HT-29 (cell line): ENCODE measurements at places on chromosomes 1 and 21.

- DNase-seq = no peak
Observed at GRCh38 chr21:44751799-44752636, 40.6 kb upstream of the TSPEAR start.

DNA sequence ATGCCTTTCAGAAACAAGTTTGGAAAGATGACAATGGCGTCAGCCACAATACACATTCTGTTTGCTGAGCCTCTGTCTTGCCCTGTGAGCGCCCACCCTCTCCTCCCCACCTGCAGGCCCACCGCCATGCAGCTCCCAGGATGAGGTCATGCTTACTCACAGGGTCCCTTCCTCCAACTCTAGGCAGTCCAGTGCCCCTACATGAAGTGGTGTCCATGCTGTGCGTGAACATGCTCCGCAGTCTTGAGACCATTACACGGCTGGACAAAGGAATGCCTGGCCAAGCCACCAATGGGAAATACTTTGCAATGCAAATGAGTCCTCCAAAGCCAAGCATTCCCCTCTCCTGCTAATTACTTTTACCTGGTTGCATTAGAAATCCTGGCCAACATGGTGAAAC is 92.2 kb downstream of the CD58 start:
- DNase-seq = no peak

- DNase-seq = no peak
Observed at GRCh38 chr1:216640100-216640499, 83.1 kb downstream of the ESRRG start.

- peak; percentile 52 for DNase-seq
Observed at GRCh38 chr1:226424221-226425003, 16.5 kb upstream of the PARP1 start.

DNA sequence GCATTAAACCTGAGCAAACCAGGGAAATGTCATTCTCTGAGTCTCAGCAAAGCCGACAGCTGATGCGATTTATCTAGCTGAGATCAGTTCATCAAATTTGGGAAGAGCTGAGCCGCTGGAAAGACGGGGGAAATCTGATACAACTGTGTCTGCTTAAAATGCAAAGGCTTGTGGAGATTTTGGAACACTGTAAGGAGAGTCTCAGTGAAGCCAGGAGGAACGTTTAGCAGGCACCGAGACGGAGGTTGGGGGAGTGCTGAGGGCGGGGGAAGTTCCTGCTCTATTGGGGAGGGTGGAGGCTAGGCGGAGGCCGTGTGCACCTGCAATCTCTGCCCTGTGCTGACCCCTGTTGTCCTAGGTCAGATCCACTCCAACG is 143.2 kb upstream of the CSF3R start:
- DNase-seq = no peak

DNA sequence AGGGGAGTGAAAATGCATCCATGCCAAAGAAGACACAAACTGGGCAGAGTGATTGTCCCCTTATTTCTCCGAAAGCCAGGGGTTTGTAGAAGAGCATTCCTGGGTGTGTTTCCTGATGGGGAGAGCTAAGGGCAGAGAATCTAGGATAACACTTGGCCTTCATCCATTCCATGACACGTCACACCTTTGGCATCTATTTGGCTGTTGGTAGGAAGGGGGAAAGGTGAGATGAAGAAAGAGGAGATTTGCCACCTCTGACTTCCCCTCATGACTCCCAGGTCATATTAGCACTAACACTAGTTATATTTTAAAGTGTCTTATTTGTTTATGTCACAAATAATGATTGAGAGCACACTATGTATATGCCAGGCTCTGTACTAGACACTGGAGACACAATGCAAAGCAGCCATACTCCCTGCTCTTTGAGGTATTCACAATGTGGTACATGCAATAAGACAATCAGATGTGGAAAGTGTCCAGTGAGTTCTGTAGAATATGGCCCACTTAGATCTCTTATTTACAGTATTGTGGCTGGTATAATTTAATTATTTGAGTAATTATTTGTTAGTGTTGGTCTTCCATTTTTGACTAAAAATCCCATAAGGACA is 54.5 kb upstream of the GADD45A start:
- DNase-seq = no peak

GRCh38 chr1:171801487-171801891 is 20.0 kb downstream of the METTL13 start:
- peak; percentile 84 for DNase-seq

DNA sequence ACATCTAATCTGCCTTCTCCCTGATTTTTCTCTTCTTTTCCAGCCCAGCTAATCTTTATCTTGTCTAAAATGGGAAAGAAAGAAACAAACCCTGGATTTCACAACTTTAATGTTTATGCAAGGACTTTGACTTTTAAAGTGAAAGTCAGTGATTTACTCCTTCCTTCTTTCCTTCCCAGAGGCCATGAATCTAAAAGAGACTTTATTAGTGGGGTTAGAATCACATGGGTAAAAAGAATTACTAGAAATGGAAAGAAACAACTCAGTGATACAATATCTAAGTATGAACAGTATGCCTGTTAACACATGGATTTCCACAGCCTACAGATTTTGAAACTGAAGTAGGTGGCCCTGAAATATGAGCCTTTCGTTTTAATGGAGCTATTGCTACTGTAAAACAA is 59.8 kb upstream of the KCNK2 start:
- DNase-seq = no peak

GRCh38 chr1:19477284-19478249 is 7.8 kb downstream of the CAPZB start:
- no peak for DNase-seq

GRCh38 chr1:224482619-224483018 is 48.0 kb upstream of the WDR26 start:
- no peak for DNase-seq
